ENCODE measurements at places on chromosomes 2 and 18. TPM values are rescaled to one million over a fixed set of nuclear protein-coding genes. Genes with fewer than 3 reads are reported as not detected.

The ZNF396 gene
- 7.3 TPM for total RNA-seq

The DLGAP1 gene
- total RNA-seq = not detected

The IL1B gene
- not detected for total RNA-seq

The LHCGR gene
- total RNA-seq = not detected

The CCDC68 gene
- not detected for total RNA-seq

The C2orf15 gene
- total RNA-seq = 3.9 TPM

The DLX2 gene
- not detected for total RNA-seq

The PGAP1 gene
- total RNA-seq = 7.5 TPM

The C1QL2 gene
- total RNA-seq = not detected

The CIAO1 gene
- total RNA-seq = 86.3 TPM

The GKN2 gene
- not detected for total RNA-seq

The ARHGEF4 gene
- total RNA-seq = 10.2 TPM

The IL1RN gene
- not detected for total RNA-seq

The RUFY4 gene
- 1.5 TPM for total RNA-seq

The COLEC11 gene
- total RNA-seq = 1.9 TPM

The TNFAIP6 gene
- not detected for total RNA-seq

The ITPRID2 gene
- total RNA-seq = 55.7 TPM

The MBP gene
- total RNA-seq = 99.9 TPM

The KIAA2012 gene
- not detected for total RNA-seq

The PRADC1 gene
- 7.8 TPM for total RNA-seq

The SCG2 gene
- total RNA-seq = not detected

The XRCC5 gene
- 231 TPM for total RNA-seq

The VSNL1 gene
- not detected for total RNA-seq

The DIPK1C gene
- total RNA-seq = 0.11 TPM

The CFC1 gene
- total RNA-seq = not detected

The CCDC141 gene
- 27.0 TPM for total RNA-seq

The NMS gene
- total RNA-seq = not detected

The ANKAR gene
- 17.4 TPM for total RNA-seq

The CIB4 gene
- not detected for total RNA-seq

The IL1F10 gene
- total RNA-seq = not detected

The PSTPIP2 gene
- total RNA-seq = 8.7 TPM

The PROKR1 gene
- total RNA-seq = not detected

The ACTG2 gene
- total RNA-seq = not detected

The PCARE gene
- not detected for total RNA-seq

The TYMS gene
- not detected for total RNA-seq

The TRIM43B gene
- not detected for total RNA-seq
